ENCODE measurements at places on chromosomes 1 and 21. TPM values are rescaled to one million over a fixed set of nuclear protein-coding genes. Genes with fewer than 3 reads are reported as not detected.

Gene SPRR2A
- total RNA-seq: not detected

DNA sequence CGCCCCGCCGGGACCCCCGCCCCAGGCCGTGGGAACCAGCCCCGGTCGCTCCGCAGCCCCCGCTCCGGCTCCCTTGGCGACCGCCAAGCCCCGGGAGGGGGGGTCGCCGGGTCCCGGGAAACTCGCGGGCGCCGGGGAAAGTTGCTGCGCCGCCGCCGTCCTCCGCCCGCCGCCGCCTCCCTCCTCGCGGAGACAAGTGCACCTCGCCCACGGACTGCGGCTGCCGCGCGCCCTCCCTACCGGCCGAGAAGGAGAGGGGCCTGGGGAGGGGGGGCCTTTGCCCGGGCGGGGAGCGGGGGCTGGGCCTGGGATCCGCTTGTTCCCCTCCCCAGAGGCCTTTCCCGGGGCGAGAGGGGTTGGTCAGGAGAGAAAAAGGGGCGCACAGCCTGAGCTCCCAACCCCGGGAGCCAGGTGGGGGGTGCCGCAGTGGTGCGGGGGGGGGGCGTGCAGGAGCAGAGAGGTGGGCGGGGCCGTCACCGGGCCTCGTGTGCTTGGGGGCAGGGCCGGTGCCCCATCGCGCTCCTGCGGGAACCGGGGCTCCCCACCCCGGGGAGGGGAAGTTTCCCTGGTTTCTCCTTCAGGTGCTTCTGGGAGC is 592 bp downstream of the AGRN start:
- DNase-seq: no peak

DNA sequence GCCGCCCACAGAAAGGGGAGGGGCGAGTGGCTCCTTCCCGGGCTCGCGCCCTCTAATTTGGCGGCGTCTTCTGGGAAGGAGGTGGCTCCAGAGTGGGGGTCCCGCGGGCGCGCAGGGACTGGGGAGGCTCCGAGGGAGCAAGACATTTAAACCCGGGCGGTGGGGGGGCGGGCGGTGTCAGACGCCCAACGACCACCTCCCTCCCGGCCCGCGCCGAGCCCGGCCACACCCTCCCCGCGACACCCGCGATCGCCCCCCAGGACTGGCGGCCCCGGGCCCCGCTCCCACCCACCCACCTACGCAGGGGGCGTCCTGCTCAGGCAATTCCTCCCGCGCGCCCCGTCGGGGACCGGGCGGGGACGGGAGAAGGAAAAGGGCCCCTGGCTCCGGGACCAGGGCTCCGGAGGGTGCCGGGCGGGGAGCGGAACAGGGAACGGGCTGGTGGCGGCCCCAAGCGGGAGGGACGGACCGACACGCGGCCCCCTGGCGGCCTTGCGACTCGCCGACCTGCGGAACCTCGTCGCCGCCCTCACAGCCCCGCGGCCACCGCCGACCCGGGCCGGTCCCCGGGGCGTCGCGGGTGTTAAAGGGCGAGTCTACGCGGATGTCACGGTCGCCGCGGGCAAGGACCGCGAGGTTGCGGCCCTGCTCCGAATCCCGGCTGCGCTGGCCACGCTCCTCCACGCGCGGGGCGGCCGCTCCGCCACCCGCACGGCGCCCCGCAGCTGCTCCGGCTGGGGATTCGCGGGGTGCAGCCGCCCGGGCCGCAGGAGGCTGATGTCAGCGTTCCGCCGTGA is 94.0 kb upstream of the FMN2 start:
- DNase-seq: no peak

DNA sequence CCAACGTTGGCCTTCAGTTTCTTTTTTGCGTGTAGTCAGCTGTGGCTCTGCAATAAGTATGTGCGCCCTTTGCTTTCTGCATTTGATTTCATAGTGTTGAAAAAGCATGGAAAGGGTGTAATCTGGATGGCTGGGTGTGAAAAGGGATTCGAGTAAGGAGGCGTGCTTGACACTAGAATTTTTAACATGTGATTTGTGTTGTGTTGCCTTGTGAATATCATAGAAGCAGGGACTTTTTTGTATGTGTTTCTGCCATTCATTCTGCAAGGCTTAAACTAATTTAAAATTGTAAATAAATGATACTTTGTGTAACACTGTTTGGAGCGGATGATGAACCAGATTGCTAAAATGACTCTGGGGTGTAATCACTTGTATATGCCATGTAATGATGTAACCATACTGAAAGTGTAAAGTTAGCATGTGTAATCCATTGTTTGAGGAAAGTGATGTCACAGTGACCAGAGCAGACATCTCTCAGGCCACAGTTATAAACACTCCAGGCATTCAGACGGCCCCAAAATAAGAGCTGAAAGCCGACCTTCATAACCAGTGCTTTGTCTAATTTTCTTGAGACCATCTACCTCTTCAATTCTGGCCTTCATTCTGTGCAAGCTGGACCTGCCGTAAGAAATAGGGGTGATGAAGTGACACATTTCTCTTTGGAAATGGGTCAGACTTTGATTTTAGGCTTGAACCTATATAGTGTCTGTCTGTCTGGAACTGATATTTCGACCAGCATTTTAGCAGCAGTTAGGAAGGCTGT is 618 bp downstream of the SH3BGR start:
- no peak for DNase-seq

All from pulmonary artery endothelial cell (primary cell).